ENCODE measurements at places on chromosomes 7 and 10. TPM values are rescaled to one million over a fixed set of nuclear protein-coding genes. Genes with fewer than 3 reads are reported as not detected.

GRCh38 chr7:90180649-90181048, 26.4 kb downstream of the STEAP1 start:
- no peak for DNase-seq

Gene KEL
- total RNA-seq = 2.2 TPM

DNA sequence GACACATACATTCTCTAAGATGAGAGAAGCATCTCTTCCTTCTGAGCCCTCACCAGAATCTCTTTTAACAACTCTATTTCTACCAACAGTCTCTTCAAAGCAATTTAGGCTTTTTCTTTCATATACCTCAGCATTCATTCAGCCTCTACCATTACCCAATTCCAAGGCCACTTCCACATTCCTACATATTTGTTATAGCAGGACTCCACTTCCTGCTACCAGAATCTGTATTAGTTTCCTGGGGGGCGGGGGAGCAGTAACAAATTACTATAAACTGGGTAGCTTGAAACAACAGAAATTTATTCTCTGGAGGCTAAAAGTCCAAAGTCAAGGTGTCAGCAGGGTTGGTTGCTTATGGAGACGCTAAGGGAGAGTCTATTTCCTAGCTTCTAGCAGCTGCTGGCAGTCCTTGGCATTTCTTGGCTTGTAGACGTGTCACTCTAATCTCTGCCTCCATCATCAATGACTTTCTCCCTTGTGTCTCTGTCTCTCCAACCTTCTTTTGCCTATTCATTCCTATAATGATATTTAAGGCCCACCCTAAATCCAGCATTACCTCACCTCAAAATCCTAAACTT, 7.4 kb downstream of the PRPS1L1 start:
- no peak for DNase-seq

Gene FFAR4
- total RNA-seq = not detected

Gene CAPZA2
- total RNA-seq = 252 TPM

Gene MMD2
- total RNA-seq = not detected

Gene PRPS1L1
- total RNA-seq = not detected

DNA sequence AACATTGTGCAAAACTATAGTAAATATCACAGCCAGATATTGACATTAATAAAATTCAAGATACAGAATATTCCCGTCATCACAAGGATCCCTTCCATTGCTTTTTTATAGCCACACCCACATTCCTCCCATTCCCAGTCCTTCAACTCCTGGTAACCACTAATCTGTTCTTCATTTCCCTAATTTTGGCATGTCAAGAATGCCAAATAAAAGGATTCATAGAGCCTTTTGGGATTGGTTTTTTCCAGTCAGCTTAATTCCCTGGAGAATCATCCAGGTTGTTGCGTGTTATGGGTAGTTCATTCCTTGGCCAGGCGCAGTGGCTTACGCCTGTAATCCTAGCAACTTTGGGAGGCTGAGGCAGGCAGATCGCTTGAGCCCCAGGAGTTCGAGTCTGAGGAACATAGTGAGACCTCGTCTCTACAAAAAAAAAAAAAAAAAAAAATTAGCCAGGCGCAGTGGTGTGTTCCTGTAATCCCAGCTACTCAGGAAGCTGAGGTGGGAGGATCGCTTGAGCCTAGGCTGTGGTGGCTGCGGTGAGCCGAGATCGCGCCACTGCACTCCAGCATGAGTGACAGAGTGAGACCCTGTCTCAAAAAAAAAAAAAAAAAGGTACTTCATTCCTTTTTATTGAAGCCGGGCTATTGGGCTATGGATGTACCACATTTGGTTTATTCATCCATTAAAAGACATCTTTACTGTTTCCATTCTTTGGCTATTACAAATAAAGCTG, 2.7 kb downstream of the OGDH start:
- no peak for DNase-seq

Gene PTPRZ1
- total RNA-seq = 36.8 TPM

- no peak for DNase-seq
These were observed 104.9 kb downstream of the RNLS start for GRCh38 chr10:88478256-88478655.

DNA sequence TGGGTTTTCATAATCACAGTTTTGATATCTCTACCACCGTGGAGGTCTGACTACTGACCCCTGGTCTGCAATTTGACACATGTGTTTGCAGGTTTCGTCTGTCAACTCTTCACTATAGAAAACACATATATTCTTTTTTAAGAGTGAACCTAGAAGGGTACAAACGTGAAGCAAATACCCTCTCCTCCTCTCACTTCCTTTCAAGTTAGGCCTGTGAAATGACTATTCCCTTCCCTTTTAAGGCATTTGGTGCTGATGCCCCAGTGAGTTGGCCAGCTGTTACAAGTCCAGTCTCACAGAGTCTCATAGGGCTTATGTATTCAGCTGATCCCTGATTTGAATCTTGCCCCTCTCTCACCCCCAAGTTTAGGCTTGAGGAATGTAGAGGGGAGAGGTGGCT, 742.0 kb upstream of the IGFBP3 start:
- DNase-seq = no peak

Gene CREB5
- 19.4 TPM for total RNA-seq

GRCh38 chr7:132251327-132251659, 325.0 kb downstream of the PLXNA4 start:
- peak; percentile 51 for DNase-seq

DNA sequence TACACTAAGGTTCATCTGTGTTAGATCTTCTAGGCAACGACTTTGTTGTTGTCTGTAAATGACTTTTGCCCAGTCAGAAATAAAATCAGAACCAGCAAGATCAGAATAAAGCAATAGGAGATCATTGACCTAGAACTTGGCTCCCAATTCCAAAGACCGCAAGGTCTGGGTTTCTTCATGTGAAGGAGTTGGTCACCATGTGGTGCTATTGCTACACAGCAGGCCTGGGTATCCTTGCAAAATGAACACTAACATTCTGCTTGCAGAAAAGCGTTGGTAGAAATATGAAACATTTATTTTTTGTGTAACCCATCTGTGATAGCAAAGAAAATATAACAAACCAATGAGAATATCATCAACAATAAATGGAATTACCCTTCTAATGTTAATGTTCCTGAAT, 831.0 kb downstream of the NXPH1 start:
- peak; percentile 15 for DNase-seq

Data from SK-MEL-5 (cell line).